ENCODE measurements at places on chromosomes 5 and 9.

- no peak for DNase-seq
Observed at GRCh38 chr5:14219800-14220512, 76.8 kb downstream of the TRIO start.

- DNase-seq, result no peak
Observed at GRCh38 chr5:9892696-9893095, 262.5 kb upstream of the TAS2R1 start.

DNA sequence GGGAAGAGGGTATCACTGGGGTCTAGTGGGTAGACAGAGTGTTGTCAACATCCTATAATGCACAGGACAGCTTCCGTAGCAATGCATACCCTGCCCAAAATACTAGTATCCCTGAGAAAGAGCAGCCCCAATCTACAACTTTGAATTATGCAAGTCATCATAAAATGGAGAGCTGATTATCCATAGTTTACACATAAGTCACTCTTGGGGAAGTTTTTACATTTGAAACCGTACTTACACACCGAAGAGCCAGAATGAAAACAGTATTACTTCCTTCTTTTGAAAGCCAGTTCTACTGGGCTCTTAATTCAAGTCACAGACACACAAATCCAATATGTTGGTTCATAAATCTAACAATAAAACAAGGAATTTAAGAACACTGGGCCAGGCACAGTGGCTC is 21.6 kb downstream of the RNF145 start:
- DNase-seq, result no peak

GRCh38 chr5:96816991-96817390 is 9.2 kb upstream of the ERAP1 start:
- DNase-seq, result no peak

DNA sequence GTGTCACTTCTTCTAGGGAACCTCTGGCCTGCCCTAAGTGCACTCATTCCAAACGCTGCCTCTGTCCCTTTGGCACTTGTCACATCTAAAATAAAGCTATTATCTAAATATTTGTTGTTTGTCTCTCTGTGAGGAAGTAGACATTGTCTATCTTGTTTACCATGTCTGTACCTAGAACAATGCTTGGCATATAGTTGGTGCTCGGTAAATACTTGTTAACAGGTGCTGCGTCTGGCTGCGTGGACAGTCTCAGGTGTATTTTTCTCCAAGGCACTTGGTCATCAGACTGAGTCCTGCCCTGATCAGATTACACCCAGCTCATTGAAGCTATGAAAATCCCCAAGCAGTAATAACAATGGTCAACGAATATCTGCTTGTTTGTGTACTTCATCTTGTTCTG is 174.9 kb upstream of the SMIM23 start:
- DNase-seq, result no peak

GRCh38 chr5:80122579-80122978 is 87.4 kb downstream of the THBS4 start:
- DNase-seq, result no peak

DNA sequence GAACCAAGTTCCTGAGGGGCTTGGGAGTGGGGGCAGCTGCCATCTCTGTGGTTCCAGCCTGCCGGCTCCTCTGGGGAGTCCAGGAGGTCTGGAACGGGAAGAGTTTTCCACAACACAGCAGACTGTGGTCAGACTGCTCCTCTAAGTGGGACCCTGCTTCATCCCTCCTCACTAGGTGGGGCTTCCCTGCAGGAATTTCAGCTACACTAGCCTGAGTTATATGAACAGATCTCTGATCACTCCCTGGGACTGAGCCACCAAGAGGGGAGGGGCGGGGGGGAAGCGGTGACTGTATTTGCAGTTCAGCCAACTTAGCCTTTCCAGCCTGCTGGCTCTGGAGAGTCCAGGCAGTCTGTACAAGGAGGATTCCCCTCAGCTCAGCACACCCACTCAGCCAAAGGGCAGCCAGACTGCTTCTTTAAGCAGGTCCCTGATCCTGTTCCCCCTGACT is 19.4 kb downstream of the DTWD2 start:
- DNase-seq, result no peak

DNA sequence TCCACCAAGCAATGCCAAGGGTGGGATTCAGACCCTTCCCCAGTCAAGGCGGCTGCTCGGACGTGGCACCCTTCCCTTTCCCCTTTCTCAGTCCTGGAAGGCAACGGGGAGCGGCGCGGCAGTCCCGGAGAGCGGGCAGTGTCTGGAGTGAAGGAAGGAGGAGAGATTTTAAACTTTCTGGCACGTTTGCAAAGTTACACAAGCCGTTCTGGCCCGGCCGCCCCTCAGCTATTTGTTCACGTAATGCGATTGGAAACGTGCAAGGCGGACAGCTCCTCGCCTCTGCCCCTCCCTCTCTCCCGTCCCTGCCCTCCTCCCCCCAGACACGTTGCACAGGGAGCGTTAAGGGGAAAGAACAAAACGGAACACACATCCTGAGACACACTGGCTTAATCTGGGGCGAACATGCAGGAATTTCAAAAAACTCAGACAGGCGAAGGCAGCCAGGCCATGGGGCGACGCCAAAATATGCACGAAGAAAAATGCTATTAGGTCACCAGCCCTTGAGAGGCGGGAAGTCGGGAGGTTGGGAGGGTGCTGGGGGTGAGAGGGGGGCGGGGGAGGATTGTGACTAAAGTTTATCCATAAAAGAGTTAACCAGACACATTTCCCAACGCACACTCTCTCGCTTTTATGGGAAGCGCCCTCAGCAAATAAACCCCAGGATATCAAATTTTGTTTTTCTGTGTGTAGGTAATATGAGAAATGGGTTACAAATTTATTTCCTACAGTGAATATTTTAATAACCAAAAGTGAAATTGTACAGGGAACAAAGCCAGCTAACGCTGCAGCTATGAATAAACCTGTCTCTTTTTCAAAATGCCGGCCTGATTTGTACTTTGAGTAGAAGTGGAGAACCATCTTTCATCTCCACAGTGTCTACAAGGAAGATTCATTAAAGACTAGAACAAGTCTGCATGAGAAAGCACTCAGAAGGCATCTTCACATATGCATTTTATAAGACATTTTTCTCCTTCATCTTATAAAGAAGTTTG is at the start of gene LOX:
Gene LOX (minus strand): TSS at position 144 of the 995 bp plus-strand sequence. CDS start 274 bp downstream, outside the sequence.
- DNase-seq, result no peak

DNA sequence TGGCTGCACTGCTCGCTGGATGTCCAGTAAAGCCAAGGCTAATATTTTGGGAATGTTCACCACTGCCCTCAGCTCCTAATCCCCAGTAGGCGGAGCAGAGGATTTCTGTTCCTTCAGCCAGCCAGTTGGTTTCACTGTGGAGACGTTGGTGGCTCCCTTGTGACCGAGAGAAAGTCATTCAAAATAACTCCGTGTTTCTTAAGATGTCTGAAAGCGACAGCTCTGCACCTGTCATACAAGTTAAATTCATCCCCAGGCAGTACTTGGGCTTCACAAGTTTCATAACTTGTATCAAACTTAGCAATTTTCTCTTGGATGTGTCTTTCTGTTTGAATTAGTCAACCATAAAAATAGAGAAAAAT is 382 bp upstream of the CDKN2B start:
- DNase-seq, result no peak

DNA sequence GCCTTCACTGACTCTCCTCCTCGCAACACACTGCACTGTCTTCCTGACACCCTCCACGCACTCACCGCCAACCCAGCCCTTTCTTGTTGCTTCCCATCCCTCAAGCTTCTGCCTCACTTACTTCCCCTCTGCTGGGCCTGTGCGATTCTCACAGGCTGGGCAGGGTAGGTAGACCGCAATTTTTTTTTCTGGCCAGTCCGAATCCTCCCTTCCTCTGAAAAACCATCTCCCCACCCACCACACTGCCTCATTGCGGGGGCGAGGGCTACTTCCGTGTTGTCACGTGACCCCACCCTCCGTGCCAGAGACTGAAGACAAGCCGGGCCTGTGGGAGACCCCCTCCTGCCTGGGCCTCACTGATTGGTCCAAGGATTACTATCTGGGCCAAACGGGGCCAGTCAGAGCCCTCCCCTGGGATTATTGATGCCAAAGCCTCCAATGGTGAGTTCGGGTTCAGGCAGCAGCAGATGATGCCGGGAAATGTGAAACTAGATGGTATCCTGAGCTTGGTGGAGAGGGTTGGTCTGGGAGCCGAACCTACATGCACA is 73.1 kb downstream of the STK10 start:
- DNase-seq, result peak; percentile 41

GRCh38 chr5:81881595-81881994 is 90.2 kb upstream of the ATG10 start:
- DNase-seq, result no peak

DNA sequence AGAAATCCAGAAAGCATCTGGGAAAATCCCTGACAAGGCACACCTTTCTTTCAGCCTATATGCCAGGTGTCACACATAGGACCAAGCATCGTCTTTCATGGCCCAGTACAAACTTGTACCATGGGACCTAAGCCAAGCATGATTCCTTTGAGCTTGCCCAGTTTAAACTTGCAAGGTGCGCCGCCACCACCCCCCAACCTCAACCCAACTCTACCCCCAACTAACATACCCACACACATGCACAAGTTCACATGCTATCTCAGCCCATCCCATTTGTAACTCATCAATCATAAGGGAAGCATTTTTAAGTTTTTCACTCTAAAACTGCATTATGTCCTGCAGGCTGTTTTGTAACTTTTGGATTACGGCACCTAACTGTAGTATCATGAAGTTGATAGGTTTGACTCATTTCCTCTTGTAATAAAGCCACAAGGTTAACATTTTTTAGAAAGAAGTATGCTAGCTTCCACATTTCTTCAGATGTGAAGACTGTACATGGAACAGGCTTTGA is 145.9 kb upstream of the FST start:
- no peak for DNase-seq

- DNase-seq, result no peak
Observed at GRCh38 chr9:40907657-40908624, 220.5 kb downstream of the FOXD4L6 start.

GRCh38 chr5:78922879-78923621 is 62.1 kb downstream of the ARSB start:
- DNase-seq, result no peak

GRCh38 chr5:74538206-74538661 is 102.3 kb downstream of the ENC1 start:
- no peak for DNase-seq

- no peak for DNase-seq
Observed at GRCh38 chr5:141077826-141078225, 16.6 kb upstream of the PCDHB2 start.

GRCh38 chr9:133509179-133510083 is 15.3 kb downstream of the MYMK start:
- DNase-seq, result no peak

DNA sequence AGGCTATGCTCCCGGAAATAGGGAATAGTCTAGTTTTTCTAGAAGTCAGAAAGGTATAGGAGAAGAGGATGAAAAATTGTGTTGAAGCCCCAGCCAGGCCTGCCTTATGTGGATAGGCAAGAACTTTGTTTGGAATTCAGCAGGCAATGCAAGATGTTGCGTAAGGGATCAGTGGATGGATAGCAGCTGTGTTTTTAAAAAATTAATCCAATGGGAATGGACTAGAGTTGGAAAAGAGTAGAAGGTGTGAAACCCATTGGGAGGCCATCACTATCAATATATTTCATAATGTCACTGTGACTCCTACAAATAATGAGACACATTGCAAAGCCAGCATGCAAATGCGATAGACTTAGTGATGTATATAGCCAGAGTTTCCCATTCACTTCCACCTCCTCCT is 281.9 kb downstream of the MARCHF11 start:
- no peak for DNase-seq

DNA sequence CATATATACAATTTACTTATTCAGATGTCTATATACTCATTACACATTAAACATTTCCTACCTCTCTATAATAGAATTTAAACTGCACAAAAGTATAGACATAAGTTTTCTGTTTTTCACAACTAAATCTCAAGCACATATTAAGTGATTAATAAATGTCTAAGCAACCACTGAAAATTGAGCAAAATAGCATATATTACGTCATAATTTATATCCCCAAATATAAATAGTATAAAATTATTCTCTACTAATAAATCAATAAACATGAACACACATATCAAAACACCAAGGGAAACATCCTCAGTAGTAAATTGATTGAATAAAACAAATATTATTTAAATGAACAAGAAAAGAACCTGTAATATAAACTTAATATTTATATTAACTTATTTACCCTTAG is 865.1 kb downstream of the CDH18 start:
- no peak for DNase-seq

- no peak for DNase-seq
Observed at GRCh38 chr9:77547106-77547730, 100.9 kb downstream of the GNA14 start.
